Activated naive CD4-positive, alpha-beta T cell treated with Interleukin-2 at 50 U/mL for 16 hours (primary cell): ENCODE measurements at places on chromosomes 1 and 21.

- DNase-seq = no peak
Measured at GRCh38 chr1:11187000-11187399, 2.2 kb upstream of the ANGPTL7 start.

GRCh38 chr1:35264035-35264434 lies 4.5 kb upstream of the ZMYM4 start:
- no peak for DNase-seq

GRCh38 chr1:167923324-167924056 lies 9.6 kb upstream of the ADCY10 start:
- DNase-seq = no peak

- no peak for DNase-seq
Measured at GRCh38 chr1:19066874-19067181, 110.4 kb upstream of the IFFO2 start.

GRCh38 chr1:6133146-6133895 lies 46.8 kb downstream of the CHD5 start:
- DNase-seq = no peak

- DNase-seq = no peak
Measured at GRCh38 chr1:112688781-112689193, 14.3 kb downstream of the MOV10 start.

- no peak for DNase-seq
Measured at GRCh38 chr1:14773396-14774025, 175.0 kb downstream of the KAZN start.

GRCh38 chr1:157878059-157878458 lies 36.5 kb upstream of the CD5L start:
- DNase-seq = no peak

- no peak for DNase-seq
Measured at GRCh38 chr21:44370027-44370735, 16.8 kb downstream of the TRPM2 start.

- no peak for DNase-seq
Measured at GRCh38 chr1:203706444-203706843, 58.5 kb upstream of the LAX1 start.

DNA sequence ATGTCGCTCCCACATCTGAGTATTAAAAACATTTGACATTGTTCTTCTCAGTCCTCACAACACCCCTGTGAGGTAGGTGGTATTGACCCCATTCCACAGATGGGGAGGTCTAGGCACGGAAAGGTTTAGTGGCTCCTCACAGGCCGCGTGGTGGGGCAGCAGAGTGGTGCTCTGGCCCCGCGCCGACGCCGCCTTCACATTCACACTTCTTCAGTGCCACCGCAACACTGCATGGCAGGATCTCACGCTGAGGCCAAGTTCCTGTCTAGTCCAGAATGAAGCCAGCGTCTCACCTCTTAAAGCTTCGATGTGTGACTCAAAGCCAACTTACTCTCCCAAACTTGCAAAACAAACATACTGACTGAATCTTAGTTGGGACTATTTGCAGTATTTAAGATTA lies 12.1 kb downstream of the ICMT start:
- DNase-seq = no peak

DNA sequence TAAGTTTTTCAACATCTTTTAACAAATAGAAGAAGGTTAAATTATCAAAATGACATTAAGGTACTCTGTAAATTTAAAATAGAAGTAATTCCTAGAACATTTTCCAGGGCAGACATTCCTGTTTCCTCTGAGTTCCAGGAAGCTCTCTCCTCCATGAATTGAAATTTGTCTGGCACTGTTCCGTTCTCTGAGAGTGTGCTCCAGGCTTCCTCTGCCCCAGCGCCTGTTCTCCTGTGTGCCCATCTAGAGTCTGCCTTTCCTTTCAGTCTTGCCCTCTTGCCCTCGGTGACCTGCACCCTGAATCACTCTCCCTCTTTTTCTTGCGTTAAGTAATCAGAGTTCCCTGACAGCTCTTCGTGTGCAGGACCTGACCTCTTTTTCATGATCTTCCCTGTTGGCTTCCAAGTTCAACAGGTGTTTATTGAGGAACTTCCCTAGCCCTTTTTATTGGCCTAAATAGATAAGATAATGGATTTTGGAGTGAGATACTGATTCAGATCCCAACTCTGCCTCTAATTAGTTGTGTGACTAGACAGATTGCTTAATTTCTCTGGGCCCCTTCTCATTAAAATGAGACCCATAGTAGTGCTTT lies 77.1 kb downstream of the MTR start:
- DNase-seq = no peak

DNA sequence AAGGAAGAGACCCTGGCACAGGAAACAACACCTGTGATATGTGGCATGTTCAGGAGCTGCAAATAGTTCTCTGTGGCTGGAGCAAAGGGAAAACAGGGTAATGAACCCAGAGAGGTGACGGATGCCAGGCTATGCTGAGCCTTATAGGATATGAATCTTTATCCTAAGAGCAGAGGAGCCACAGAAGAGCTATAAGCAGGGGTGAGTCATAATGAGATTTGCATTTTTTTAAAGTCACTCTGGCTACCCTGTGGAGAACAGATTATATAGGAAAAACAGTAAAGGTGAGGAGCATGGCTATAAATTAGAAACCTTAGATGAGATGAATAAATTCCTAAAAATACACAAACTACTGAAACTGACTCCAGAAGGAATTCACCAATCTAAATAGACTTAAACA lies 12.8 kb upstream of the MPL start:
- DNase-seq = no peak
